ENCODE measurements at places on chromosomes 2 and 18.

GRCh38 chr2:40225670-40226210, 226.2 kb downstream of the SLC8A1 start:
- DNase-seq: no peak

DNA sequence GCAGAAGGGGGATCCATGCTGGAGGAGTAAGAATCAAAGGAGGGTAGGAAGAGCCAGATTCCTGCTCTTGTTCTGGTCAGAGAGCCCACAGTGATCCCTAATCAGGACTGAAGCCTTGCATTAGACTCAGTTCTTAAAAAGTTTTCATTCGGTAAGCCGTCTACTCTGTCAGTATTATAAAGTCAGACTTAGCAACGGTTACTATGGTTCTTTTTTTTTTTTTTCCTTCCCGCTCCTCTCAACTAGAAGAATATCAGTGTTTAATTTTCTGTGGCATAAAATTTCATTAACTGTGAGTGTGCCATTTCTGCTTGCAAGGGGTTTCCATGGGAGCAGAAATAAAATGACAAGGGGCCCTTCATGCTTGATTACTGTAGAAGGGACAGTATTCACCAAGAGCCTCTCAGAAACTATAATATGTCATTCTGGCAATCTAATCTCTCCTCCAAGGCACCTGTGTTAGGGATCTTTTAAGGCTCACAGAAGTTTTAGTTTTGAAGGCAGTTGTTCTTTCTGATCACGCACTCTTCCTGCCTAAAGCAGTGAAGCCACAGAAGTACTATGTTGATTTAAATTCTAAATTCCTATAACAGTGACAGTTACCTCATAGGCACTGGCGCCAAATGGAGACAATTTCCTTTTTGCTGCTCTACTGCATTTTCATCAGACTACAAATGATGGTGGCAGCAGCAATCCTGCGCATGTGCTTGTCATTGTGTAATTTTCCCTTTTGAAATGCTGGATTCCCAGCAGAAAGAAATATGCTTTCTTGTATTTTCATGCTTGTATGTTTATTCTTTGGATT, 57.0 kb downstream of the OSBPL6 start:
- no peak for DNase-seq

DNA sequence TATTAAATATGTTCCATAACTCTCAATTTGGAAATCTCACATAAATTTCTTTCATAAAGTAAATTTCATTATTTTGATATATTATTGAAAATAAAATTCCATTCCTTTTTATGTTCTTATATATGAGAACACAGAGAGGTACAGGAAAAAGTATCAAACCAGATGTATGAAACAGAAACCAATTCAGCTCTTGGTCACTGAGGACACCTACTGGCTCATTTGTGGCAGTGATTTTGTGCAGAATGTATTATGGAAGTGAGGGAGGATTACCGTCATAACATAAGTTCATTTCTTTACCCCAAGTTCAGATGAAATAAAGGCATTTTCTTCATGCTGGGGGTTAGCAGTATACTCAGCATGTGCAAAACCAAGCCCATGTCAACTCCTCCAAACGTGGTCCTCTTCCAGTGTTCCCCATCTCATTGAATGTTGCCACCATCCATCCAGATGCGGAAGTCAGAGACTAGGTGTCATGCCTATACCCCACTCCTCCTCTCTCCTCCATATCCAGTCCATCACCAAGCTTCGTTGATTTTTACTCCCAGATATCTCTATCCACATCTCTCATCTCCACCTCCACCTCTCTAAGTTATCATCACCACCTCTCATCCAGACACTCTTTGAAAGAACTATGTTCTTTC, 41.7 kb upstream of the MALL start:
- peak; percentile 69 for DNase-seq

DNA sequence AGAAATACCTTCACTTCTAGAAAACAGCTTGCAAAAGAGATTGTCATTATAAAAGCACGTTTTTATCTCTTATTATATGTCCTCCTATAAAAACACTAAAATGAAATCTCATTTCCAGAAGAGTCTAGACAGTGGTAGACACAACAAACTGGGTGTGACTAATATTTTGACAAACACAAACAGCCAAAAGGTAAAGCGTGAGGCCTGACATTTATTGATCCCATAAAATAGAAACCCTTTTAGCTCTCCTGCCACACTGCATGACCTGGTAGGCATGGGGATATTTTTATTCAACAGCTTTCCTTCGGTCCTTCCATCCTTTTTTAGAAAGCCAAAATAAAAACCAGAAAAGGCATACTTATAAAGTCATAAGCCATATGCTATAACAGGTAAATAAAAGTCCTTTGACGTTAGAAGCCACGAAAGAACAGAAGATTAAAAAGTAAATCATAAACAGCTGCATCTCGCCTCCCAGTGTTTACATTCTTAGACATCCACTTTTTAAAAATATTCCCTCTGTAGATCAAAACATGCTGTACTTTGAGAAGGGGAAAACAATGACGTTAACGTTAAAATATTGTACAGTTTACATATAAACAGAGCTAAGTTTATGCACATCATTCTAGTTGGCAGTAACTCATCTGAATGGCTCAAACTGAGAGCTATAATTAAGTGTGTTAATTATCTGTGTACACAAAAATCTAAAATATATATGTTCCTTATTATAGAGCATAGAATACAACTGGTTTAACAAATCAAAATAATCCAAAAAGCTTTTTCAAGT, 44.6 kb downstream of the IRS1 start:
- DNase-seq: no peak

DNA sequence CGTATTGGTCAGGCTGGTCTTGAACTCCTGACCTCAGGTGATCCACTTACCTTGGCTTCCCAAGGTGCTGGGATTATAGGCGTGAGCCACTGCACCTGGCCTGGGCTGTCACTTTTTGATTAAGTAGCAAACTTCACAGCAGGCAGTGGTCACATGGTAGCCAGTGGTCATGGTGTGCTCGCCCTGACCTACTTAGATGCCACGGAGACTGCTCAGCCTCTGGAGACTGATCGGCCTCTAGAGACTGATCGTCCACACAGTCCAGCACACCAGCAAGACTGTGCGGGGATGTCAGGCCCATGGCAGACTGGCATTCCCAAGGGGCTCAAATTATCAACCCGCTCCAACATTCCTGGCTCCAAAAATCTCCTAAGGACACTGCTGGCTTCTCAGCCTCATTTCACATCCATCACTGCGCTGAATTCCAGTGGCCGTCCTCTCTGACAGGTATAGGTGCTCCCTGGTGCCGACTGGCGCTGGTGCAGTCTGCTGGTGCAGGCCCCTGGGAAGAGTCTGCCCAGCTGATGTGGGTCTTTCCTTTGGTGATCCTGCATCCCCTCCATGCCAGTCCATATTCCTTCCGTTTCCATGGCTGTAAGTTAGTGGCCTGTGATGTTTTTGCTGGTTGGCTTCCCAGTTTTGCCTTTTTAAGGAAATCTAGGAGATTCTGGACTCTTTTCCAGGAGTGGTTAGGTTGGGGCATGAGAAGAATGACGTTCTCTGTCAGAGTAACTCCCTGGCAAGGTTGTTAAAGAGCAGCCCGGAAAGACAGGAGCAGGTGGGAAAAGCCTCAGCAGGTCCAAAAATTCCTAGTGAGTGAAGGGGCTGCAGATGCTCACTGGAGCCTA, 374.5 kb upstream of the HS6ST1 start:
- DNase-seq: no peak

GRCh38 chr2:186891185-186891621, 42.2 kb upstream of the ZSWIM2 start:
- peak; percentile 15 for DNase-seq

DNA sequence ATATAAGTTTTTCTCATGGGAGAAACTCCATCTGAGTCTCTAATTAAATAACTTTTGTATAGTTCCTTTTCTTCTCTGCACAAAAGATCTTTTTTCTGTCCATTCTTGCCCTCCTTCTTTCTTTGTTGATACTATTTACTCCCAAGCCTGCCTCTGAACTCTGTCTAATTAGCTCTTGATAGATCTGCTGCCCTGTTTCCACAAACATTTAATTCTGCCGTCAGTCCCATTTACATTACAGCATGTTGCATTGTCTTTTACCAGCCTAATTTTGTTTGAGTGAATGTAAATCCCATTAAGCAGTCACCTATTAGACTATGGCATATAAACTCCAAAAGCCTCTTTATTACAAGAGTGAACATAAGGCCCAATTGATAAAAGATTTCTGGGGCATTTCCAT, 254.4 kb downstream of the ERBB4 start:
- no peak for DNase-seq

- DNase-seq: no peak
Observed at GRCh38 chr2:222311319-222311977, 12.7 kb upstream of the PAX3 start.

DNA sequence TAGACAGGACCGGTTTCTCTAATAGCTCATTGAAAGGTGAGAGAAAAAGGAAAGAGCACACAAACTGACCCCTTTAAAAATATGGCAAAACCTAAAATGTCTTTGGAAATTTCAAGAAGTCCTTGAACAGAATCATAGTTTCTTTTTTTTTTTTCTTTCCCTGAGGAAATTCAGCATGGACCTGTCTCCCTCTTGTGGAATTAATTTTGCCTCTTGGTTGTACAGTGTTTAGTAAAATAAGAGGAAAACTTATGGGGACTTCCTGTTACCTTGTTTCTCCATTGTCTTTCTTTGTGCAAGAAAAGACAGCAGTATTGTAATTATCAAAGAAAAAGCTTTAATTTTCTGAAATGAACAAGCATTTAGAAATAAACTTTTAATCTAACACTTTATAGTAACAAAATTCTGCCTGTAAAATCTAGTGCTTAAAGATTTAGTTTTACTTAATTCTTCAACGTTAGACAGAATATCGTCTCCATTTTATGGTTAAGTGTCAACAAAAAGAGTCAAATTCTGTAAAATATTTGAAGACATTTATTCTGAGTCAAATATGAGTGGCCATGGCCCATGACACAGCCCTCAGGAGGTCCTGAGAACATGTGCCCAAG, 176.3 kb upstream of the NABP1 start:
- peak; percentile 40 for DNase-seq

- no peak for DNase-seq
Observed at GRCh38 chr18:58391231-58391825, 237.6 kb downstream of the ALPK2 start.

GRCh38 chr2:78941751-78942150, 83.8 kb upstream of the REG3G start:
- DNase-seq: no peak

DNA sequence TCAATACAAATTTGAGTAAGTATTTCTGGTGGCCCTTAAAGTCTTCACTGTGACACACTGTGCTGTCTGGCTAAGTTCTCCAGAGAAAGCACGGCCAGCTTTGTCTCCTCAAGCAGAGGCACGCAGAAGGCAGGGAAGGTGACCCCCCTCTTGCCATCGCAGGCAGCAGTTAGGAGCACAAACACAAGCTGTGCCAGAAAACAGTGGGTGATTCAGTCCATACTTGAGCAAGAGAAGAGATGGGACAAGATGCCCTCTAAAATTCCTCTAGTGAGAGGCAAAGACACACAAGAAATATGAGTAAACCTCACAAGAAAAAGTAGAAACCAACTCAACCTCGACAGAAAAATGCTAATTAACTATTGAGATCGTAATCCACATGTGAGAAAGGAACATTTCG, 9.8 kb downstream of the MCEE start:
- no peak for DNase-seq

DNA sequence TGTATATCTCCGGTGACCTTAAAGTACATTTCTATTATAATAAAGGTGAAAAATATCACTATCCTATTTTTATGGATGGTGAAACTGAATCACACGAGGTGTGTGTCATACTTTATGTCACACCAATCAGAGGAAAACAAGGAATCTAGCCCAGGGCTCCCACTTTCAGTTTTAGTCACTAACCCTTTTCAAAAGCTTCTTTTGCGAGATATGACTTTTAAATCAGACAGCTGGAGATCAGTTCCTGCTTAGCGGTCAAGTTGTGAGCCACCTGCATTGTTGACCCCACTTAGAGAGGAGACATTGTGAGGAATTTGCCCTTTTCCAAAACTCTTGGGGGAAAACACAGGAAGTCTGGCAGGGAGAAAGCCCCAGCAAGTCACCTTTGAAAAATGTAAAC, 70.5 kb downstream of the CPS1 start:
- DNase-seq: peak; percentile 24

All from mammary epithelial cell (primary cell).